ENCODE measurements at places on chromosomes 3 and 15.

DNA sequence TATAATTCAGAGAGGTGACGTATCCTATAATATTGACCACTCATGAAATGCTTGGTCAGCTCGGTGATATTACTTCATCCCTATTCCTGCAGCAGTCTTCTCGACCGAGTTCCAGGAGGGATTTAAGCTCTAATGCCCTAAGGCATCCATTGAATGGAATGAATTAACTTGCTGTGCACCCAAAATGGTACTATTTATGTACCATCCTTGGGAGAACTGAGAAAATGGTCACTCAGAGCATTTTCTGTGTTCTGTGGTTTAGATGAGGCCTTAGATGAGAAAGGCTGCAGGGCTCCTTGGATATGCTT, 638 bp downstream of the BLOC1S6 start:
- no peak for DNase-seq

- no peak for DNase-seq
Measured at GRCh38 chr3:178665747-178666146, 129.5 kb downstream of the KCNMB2 start.

GRCh38 chr3:177513815-177514610, 316.7 kb upstream of the TBL1XR1 start:
- DNase-seq, result no peak

DNA sequence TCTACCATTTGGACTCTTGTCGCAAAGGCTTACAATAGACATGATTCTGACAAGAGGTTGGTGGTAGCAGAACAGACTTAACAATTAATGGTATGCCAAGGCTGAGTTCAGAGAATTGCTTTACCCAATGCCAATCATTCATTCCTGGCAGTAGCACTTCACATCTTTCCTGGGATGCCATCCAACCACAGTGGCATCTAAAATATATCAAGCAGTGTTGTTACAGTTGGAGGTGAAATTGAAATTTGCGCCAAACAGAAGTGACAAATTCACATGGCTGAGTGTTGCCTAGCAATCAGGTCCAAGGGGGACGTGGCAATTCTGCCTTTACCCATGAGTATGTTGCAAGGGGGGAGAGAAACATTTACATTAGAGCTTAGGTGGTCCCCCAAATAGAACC, 21.0 kb upstream of the DPH6 start:
- DNase-seq, result no peak

DNA sequence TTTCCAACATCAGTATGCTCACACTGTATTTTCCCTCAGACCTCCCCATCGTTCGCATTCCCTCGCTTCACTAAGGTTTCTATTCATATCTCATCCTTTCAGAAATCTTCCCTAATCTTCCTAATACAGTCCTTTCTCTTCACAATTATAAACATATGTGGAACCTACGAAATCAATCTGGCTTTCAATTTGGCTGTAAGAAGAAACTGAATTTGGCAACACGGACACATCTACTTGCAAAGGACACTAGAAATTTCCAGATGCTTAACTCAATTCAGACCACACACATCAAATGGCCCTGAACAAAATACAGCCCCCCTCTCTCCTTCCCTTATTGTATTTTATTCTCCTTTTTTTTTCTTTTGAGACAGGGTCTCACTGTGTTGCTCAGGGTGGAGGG, 39.1 kb upstream of the TM4SF19 start:
- DNase-seq, result no peak

DNA sequence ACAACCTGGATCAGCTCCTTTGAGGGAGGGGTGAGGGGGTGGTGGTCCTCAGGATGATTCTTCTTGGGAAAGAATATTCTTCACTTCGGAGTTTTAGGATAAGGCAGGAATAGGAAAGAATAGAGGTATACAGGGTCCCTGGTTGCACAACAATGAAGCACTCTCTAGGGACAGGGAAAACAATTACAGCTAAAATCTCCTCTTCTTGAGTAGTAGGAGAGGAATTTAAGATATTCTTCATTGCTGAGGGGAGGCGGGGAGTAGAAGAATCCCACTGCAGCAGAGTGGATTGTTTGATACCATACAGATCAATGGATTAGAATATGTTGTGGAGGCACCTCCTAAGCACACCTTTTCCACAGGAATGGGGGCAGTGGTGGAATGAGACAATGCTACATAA, 20.5 kb downstream of the SLC9C1 start:
- DNase-seq, result no peak

DNA sequence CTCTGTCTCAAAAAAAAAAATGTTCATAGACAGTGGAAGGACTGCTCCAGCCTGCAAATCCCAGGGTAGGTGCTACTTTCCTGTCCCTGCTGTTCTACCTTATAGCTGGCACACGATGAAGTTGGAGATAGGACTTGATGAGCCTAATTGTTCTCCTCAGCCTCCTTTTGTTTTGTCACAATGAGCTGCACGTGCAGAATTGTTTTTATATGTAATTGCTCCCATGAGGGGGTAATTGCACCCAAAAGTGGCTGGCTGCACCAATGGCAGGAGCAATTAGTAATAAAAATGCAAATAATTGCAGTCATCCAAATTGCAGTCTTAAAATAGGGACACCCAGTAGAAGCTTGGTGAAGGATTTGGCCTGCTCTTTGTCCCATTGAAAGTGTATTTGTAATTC, 63.0 kb upstream of the PFN2 start:
- no peak for DNase-seq

GRCh38 chr3:144708437-144708836, 736.8 kb downstream of the DIPK2A start:
- DNase-seq, result no peak

- DNase-seq, result no peak
Measured at GRCh38 chr3:184537885-184538665, 23.5 kb upstream of the EPHB3 start.

DNA sequence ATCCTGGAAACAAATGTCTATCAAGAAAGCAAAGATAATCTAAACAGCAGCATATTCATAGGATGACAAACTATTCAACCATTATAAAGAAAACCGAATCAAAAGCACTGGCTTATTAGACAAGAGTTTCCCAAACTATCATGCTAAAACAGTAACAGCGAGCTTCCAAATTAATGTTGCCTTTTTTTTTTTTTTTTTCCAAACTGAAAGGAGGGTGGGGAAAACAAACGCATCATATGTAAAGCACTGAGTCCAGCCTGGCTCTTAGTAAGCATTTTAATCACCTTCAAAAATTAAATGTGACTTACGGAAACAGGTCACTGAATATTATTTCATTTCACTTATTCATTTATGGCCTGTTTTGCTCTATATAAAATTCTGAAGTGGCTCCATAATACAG, 2.3 kb downstream of the TJP1 start:
- no peak for DNase-seq

DNA sequence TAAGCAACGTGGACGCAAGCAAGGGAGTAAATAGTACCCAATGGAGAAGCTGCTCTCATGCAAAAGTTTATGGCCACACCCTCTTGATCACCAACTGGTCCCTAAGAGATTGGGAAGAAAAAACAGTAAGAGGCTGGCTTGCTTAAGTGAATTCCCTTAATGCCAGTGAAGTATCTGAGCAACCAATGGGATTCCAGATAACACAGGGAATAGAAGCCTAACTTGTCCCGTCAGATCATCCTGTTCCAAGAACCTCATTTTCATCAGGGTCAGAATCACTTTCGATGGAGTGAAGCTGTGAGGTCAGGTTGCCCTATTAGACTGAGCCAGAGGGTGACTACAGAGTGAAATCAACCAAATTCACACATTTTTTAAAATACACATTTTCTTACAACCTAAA, 104.3 kb downstream of the CD47 start:
- no peak for DNase-seq

DNA sequence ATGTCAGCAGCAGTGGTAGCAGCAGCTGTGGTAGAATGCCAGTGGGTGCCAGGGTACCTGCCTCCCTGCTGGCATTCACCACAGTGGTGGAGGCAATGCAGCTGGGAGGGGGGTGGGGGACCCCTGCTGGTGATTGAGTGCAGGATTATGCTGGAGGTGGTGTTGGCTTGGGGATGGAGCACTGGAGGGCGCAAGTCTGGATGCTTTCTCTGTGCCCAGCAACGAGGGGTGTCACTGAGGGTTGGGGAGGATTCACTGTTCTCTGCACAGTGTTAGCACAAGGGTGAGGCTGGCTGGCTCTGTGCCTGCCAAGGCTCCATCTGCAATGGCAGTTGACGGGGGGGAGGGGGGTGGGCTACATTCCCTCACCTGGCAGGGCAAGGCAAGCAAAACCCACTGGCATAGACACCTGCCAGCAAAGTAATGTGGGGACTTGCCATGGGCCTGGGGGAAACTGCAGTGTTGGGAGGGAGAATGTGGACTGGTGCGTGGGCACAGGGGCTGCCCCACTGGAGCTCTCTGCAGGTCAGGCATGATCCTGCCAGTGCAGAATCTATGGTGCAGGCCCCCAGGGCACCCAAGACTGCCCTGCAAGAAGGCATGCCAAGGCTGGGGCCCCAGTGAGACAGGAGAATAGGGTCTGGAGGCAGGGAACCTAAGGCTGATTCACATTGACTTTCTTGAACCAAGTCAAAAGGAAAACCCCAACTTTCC, 64.3 kb downstream of the MINDY4B start:
- DNase-seq, result no peak

GRCh38 chr15:33592864-33593263, 282.1 kb downstream of the RYR3 start:
- DNase-seq, result no peak

DNA sequence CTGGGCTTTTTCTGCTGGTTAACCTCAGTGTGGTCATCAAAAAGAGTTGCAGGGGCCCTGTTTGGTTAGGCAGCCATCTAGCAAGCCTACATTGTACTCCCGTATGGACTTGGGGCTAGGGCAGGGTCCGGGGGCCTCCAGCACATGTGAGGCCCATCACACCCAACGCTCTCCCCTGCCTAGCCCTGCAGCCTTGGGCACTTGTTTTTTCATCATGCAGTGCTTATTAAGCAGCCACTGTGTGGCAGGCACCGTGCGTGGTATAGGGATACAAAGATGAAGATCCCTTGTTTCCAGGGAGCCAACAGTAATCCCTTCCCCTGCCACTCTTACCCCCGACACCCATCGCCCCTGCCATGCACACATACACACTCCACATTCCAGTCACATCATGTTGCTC, 14.2 kb downstream of the MRAS start:
- DNase-seq, result no peak

GRCh38 chr3:157376603-157377300, 59.9 kb upstream of the PTX3 start:
- no peak for DNase-seq

- DNase-seq, result no peak
Measured at GRCh38 chr15:44808557-44808956, 72.2 kb downstream of the TRIM69 start.

- peak; percentile 32 for DNase-seq
Measured at GRCh38 chr15:57376696-57377477, 582 bp downstream of the CGNL1 start.

- DNase-seq, result peak; percentile 84
Measured at GRCh38 chr3:48400824-48401433, 28.9 kb downstream of the FBXW12 start.

GRCh38 chr3:71709908-71710511, 15.2 kb downstream of the EIF4E3 start:
- DNase-seq, result no peak

- no peak for DNase-seq
Measured at GRCh38 chr3:64783200-64783599, 95.4 kb upstream of the ADAMTS9 start.

DNA sequence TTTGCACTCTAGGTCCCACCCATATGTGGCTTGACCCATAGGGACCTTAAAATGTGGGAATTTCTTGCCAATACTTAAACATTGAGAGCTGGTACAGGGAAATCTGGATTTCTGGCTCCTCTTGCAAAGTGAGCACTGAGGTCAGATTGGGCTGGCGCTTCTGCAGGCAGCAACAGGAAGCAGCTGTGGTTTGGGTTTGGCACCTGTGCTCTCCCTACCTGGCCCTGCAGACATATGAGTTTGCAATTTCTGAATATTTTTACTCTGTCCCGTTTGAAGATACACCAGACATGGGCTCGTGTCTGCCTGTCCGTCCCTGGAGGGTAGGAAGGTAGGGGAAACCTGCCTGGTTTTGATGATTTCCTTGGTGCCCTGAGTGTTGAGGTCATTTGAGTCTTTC, 74.8 kb upstream of the SEC13 start:
- DNase-seq, result peak; percentile 55

GRCh38 chr3:174931473-174932353, 72.6 kb downstream of the NAALADL2 start:
- DNase-seq, result no peak

DNA sequence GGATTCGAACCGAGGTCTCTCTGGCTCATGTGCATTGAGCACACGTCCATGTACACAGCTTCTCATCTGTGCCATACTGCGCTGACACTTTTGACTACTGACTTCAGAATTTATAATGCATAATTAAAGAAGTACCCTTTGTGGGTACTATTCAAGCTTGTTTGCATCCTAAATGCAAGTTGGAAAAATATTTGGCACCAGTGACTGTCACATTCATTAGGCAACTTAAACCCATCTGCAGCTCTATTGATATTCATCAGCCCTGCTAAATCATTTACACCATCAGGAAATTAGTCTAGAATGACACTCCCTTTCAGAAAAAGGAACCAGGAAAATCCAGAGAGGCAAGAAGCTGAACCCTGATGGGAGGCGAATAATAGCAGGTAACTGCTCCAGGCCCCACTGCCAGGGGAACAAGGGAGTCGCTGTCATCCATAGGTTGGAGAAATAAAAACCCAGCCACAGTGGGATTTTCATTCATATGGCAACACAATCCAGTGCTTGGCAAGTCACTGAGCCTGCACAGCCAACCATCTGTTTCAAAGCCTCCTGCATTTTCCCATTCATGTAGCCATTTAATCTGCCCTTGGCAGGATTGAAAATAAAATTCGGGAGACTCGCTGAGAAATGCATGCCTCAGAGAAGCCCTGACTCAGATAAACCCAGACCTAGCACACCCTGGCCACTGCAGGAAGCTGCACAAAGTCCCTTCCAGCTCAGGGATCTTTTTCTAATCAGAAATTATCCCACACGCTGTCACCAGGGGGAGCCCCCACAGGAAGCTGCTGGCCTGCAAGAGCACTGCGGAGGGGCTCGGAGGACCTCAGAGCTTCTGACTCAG, 103.0 kb upstream of the VEPH1 start:
- DNase-seq, result peak; percentile 72

DNA sequence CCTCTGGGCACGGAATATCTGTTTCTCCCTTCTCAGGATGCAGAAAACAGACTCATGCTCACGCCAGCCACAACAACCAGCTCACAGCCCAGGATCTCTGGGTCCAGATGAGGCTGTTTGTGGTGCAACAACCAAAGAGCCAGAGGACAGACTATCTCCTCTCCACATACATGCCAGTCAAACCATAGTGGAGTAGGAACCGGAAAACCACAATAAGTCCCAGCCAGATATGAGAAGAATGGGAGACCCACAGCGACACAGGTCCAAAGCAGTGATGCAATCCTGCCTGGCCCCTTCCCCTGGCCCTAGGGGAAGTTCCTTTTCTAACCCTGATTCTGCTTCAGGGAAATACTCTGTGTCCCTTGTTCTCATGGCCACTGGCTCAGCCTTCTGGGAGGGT, 27.6 kb downstream of the MEX3B start:
- no peak for DNase-seq

DNA sequence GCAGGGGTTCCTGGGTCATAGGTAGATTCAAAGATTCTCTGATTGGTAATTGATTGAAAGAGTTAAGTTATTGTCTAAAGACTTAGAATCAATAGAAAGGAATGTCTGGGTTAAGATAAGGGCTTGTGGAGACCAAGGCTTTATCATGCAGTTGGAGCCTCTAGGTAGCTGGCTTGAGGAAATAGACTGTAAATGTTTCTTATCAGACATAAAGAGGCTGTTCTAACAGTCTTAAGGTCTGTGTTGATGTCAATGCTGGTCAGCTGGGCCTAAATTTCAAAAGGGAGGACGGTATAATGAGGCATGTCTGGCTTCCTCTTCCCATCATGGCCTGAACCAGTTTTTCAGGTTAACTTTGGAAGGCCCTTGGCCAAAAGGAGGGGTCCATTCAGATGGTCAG, 48.9 kb downstream of the GASK1A start:
- DNase-seq, result no peak

GRCh38 chr3:177928172-177928873, 607.9 kb upstream of the KCNMB2 start:
- DNase-seq, result no peak
